Smooth muscle cell of the coronary artery (primary cell): ENCODE measurements at places on chromosomes 7 and 10. TPM values are rescaled to one million over a fixed set of nuclear protein-coding genes. Genes with fewer than 3 reads are reported as not detected.

The CRHR2 gene
- total RNA-seq: not detected in 2 replicates

The LAMB1 gene
- 535 and 632 TPM in 2 replicates for total RNA-seq

The SPDYE1 gene
- total RNA-seq: not detected in 2 replicates

The ADRA2A gene
- total RNA-seq: 2.9 TPM in 1 of 2 replicates, not detected in the other

The LRRC17 gene
- 39.7 and 84.9 TPM in 2 replicates for total RNA-seq

The ACSM6 gene
- total RNA-seq: not detected in 2 replicates

The KIF11 gene
- 1.2 and 6.5 TPM in 2 replicates for total RNA-seq

The LRRC4 gene
- under 0.01 TPM in 1 of 2 replicates, not detected in the other for total RNA-seq

The RTKN2 gene
- total RNA-seq: 0.23 and 6.8 TPM in 2 replicates
